ENCODE measurements at places on chromosomes 6 and 20.

DNA sequence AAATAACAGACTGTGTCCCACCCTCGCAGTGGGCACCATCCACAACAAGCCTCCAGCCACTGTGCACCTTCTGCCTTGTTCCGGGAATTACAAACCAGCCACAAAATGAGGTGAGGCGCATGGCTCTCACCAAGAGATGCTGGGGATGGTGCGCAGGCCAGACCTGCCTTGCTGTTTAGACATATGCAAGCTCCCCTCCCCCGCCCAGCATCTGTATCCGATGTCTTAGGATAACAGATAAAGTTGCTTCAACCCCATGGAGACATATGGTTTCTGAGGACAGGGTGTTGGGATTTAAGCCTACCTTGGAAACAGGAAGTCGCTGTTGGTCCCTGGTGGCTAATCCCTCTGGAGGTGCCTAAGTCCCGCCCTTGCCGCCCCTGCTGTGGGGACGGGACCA is 50.4 kb upstream of the MPC1 start:
- DNase-seq = no peak

DNA sequence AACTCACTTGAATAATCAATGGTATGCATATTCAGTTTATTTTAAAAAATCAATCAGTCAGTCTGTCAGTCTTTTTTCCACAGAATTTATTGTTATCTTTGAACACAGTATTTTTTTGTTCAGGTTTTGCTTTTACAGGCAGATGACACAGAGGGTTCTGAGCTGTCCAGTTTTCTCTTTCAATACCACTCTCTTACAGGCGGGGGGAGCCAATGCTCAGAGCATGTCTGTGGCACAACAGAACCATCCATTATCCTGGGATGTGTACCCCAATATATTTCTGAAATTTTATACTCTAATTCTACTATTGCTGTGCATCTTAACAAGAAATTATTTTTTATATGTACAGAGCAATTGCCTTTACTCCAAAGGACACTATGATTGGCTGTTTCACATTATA is 21.2 kb downstream of the ROS1 start:
- DNase-seq = no peak

DNA sequence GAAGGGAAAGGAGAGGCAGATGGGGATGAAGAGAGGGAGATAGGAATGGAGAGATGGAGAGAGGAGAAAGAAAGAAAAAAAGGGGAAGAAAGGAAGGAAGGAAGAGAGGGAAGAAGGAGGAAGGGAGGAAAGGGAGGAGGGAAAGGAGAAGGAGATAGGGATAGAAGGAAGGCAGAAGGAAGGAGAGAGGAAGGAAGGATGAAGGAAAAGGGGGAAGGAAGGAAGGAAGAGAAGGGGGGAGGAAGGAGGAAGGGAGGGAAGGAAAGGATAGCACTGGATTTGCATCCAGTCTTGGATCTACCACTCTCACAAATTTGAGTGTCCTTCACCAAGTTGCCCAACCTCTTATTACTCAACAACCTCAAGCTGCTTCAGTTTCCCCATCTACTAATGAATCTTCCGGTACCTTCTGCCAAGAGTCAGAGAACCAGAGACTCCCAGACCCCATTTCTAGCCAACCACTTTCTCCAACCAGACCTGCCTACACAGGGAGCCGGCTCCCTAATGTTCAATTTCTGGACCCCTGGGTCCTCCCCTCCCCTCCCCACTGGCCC is 79.7 kb upstream of the FOXP4 start:
- DNase-seq = no peak

- DNase-seq = no peak
These were observed 94.5 kb downstream of the BACH2 start for GRCh38 chr6:90202156-90202555.

GRCh38 chr6:33324125-33324524 is 6.6 kb upstream of the ZBTB22 start:
- no peak for DNase-seq

GRCh38 chr6:105120570-105120969 is 59.2 kb downstream of the POPDC3 start:
- DNase-seq = no peak

GRCh38 chr6:105728995-105729394 is 326.1 kb upstream of the PREP start:
- no peak for DNase-seq

DNA sequence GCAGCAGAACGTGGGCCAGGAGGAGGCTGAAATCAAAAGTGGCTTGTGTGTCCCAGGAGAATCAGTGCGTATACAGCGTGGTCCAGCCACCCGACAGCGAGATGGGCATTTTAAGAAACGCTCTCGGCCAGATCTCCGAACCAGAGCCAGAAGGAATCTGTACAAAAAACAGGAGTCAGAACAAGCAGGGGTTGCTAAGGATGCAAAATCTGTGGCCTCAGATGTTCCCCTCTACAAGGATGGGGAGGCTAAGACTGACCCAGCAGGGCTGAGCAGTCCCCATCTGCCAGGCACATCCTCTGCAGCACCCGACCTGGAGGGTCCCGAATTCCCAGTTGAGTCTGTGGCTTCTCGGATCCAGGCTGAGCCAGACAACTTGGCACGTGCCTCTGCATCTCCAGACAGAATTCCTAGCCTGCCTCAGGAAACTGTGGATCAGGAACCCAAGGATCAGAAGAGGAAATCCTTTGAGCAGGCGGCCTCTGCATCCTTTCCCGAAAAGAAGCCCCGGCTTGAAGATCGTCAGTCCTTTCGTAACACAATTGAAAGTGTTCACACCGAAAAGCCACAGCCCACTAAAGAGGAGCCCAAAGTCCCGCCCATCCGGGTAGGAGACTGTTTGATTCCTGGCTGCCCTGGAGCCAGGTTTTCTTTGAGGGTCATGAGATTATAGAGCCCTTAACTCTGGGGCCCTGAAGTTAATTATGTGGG is 75.3 kb downstream of the ASXL1 start:
- DNase-seq = no peak

GRCh38 chr6:52059821-52060220 is 27.6 kb downstream of the PKHD1 start:
- no peak for DNase-seq

- no peak for DNase-seq
These were observed 30.3 kb upstream of the MAPK13 start for GRCh38 chr6:36099869-36100483.

DNA sequence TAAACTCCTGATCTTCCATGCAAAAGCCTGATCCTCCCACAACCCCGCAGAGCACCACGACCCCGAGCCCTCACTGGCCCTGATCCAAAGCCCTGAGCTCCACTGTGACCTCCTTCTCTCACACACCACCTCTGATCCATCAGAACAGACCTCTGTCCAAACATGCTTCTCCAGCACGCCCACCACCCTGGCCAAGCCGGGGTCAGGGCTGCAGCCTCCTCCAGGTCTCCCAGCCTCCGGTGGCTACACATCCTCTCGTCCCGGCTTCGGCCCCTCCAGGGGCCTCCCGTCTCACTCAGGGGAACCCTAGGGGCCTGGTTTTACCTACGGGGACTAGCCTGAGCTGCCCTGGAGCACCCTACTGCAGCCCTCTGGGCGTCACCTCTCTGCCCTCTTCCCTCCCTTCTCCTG is 49.1 kb downstream of the FOXF2 start:
- DNase-seq = no peak

DNA sequence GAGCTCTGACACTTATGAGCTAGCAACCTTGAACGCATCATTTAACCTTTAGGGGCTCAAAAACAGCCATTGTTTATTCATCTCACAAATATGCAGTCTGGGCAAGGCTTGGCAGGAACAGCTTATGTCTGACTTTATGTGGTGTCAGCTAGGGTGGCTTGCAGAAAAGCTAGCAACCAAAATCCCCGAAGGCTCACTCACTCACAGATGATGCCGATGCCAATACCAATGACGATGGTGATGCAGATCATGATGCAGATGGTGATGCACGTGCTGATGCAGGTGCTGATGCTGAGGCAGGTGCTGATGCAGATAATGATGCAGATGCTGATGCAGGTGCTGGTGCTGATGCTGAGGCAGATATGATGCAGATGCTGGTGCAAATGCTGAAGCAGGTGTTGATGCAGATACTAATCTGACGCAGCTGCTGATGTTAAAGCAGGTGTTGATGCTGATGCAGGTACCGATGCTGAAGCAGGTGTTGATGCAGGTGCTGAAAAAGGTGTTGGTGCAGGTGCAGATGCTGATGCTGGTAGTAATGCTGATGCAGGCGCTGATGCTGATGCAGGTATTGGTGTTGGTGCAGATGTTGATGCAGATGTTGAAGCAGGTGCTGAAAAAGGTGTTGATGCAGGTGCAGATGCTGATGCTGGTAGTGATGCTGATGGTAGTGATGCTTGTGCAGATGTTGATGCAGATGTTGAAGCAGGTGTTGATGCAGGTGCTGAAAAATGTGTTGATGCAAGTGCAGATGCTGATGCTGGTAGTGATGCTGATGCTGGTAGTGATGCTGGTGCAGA is 195.6 kb downstream of the NFATC2 start:
- DNase-seq = no peak

- no peak for DNase-seq
These were observed 11.0 kb downstream of the TSPYL1 start for GRCh38 chr6:116268589-116269293.

- no peak for DNase-seq
These were observed 42.0 kb upstream of the KCNQ5 start for GRCh38 chr6:72579865-72580264.

- no peak for DNase-seq
These were observed 327.8 kb upstream of the MAN1A1 start for GRCh38 chr6:119677384-119677783.

GRCh38 chr6:77106992-77107391 is 356.3 kb downstream of the HTR1B start:
- DNase-seq = no peak

DNA sequence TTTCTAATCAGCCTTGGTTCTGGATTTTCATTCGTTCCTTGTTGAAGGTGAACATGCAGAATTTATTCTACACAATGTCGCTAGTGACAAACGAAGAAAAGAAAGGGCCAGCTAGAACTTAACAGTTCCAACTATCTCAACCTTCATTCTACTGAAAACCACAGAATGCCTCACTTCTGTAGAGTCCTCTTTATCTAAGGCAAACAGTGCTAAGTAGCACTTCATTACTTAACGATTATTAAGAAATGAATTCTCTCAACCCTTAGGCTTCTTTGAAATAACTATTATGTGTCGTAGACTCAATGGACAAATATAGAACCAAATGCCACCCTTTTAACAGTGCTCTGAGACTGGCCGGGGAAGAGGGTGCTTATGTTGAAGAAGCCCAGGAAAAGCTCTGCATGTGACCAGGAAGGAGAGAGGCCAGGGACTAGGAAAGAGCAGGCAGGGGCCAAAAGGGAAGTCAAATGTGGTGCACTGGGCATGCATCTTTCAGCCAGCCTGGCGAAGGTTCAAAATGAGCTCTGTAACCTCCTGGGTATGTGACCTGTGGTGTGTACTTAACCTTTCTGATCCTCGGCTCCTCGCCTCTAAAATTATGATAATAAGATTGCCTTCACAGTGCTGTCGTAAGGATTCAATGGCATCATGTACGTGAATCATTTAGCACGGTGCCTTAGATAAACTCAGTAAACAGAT is 55.4 kb upstream of the BMP2 start:
- DNase-seq = no peak

GRCh38 chr6:119658917-119659316 is 309.4 kb upstream of the MAN1A1 start:
- DNase-seq = no peak

DNA sequence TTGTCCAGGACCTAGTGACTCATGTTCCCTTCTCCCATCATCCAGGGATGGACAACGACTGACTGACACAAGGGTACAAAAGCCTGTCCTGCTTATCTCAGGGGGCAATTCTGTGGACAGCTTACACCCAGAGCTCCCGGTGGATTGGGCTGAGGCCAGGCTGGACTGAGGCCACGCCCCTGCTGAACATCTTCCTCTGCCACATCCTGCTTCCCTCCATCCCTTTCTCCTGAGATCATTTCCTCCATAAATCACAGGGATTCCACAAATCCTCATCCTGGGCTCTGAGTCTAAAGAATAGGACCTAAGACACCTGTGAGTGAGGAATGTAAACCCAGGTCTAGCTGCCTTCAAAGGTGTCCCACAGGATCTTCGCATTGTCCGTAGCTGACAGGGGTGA is 30.4 kb upstream of the RNF24 start:
- DNase-seq = no peak

All from activated CD8-positive, alpha-beta memory T cell treated with anti-CD3 and anti-CD28 coated beads for 1 hour (primary cell).